NT2/D1 (cell line): ENCODE measurements at places on chromosomes 2 and 18.
A peak's percentile ranks its signal among the peaks of the same experiment; 100 is the strongest.

GRCh38 chr2:223270548-223270947 is 218.6 kb downstream of the KCNE4 start:
- DNase-seq: no peak

GRCh38 chr2:165016772-165017411 is 61.6 kb upstream of the SLC38A11 start:
- peak; percentile 46 for DNase-seq

DNA sequence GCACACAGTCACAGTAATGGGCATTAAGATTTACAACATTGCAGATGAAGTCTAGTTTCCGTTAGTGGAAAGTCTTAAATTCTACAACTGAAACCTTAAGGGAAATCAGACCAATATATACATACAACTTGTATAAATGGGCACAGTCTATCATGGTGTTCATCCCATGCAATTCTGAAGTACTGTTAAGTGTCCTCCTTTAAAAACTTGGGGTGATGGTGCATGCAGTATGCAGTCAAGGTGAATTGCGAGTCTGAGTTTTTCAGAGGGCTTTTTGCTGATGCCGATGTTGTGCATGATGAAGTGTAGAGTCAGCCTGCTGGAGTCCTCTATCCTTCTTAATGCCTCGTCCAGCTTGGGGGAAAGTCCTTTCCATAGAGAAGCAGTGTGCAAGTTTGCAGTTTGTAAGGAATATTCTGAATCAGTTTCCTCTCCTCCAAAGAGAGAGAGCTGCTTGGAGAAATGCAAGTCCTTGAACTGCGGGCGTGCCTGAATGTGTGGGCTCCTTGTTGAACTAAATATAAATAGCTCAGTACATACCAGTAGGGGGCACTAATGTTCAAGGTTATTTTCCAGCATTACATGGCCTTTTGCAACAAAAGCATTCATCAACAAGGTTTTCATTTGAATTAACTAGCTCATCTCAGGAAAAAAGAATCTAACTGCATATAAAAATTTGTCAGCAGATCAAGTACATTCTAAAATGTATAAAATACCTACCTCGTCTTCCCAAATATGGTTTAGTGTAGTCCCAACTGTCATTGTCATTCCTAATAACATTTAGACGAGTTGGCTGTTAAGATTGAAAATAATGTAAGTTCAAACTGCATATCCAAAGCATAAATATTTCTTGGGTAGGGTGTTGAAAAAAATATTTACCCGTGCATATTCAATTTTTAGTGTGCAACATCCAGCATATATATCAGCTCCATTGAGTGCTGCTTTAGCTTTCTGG is 21.3 kb downstream of the HNRNPLL start:
- DNase-seq: peak; percentile 84

DNA sequence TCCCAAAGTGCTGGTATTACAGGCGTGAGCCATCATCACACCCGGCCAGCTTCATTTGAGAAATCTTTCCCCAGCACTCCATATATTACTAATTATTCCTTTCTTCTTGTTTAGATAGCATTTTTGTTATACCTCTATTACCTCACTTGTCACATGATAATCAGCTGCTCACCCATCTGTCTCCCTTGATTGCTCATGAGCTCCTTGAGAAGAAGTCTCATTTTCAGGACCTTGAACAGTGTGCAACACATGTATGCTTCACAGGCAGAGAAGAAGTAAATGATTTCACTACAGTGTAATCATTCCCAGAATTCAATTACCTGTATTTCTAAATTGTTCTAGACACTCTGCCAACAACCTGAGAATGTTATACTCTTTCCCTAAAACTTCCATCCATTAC is 6.2 kb downstream of the PAIP2B start:
- no peak for DNase-seq

GRCh38 chr2:23673830-23674679 is 252.9 kb downstream of the ATAD2B start:
- DNase-seq: peak; percentile 28

GRCh38 chr2:36973320-36973719 is 7.0 kb upstream of the STRN start:
- no peak for DNase-seq

DNA sequence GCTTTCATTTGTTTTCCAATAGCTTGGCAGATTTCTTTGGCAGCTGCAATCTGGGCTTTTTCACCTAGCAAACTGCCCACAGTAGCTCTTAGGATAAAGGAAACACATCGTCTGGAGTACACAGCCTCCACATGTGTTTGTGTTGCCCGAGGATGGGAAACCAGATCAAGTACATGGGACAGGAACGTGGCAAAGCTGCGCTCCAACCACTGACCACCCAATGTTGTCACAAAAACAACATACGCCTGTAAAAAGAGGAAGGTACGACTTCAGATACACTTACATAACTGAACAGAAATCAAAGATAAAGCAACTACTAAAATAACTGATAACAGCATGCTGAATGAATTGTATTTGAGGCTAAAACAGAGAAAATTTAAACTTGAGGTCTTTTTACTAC is 15.5 kb downstream of the HEATR5B start:
- no peak for DNase-seq

GRCh38 chr2:128272601-128273468 is 45.8 kb downstream of the HS6ST1 start:
- DNase-seq: no peak

DNA sequence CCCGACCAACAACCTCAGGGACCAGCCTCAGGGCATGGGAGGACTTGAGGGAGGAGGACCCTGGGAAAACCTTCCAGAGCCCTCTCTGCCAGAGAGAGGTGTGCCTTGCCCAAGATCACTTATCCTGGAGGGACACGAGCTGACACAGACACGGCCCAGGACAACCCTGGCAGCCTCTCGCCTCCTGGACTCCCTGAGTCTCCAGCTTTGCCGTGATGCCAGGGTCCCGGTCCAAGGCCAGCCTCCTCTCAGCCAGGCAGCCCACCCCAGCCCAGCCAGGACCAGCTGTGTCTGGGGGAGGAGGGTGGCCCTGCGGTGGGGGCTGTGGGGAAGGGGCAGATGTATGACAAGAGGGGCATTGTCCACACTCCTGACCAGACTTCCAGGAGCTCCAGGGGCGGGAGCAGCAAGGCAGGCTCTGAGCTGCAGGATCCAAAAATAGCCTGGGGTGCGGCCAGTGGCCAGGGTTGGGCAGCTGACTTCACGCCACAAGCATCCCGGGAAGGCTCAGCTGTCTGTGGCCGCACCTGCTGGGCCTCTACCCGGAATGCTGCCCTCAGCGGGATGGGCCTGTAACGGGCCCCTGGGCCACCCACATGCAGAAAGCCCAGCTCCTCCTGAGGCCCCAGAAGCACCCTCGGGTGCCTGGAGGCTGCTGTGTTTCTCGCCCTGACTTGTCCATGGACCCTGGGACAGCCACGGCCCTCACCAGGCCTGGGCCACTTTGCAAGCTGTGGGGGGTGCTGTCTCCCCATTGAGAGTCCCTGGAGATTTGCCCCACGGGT is 65.5 kb upstream of the GPC1 start:
- no peak for DNase-seq

GRCh38 chr2:10382354-10383061 is 65.6 kb downstream of the ODC1 start:
- no peak for DNase-seq

DNA sequence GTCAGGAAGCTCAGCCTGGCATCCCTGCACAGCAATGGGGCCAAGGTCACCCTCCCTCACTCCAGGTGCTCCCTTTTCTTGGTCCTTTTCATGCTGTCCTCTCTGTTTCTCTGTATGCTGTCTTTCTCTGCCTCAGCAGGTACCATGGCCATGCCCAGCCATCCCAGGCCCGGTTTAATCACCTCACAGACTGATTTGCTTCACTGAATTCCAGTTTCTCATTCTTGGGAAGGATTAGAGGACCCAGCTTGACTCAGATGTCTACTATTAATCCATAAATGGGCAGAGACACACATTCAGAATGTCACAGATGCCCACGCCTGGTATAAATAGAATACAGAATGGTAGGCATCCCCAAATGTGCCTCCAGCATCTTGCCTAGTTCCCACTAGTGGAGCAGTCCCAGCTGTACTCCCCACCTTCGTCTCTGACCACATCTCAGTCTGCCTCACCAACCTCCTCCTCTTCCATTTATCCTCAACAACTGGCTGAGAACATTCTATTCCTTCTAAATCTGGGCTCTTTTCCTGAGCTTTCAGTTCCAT is 14.2 kb upstream of the L3MBTL4 start:
- DNase-seq: no peak

DNA sequence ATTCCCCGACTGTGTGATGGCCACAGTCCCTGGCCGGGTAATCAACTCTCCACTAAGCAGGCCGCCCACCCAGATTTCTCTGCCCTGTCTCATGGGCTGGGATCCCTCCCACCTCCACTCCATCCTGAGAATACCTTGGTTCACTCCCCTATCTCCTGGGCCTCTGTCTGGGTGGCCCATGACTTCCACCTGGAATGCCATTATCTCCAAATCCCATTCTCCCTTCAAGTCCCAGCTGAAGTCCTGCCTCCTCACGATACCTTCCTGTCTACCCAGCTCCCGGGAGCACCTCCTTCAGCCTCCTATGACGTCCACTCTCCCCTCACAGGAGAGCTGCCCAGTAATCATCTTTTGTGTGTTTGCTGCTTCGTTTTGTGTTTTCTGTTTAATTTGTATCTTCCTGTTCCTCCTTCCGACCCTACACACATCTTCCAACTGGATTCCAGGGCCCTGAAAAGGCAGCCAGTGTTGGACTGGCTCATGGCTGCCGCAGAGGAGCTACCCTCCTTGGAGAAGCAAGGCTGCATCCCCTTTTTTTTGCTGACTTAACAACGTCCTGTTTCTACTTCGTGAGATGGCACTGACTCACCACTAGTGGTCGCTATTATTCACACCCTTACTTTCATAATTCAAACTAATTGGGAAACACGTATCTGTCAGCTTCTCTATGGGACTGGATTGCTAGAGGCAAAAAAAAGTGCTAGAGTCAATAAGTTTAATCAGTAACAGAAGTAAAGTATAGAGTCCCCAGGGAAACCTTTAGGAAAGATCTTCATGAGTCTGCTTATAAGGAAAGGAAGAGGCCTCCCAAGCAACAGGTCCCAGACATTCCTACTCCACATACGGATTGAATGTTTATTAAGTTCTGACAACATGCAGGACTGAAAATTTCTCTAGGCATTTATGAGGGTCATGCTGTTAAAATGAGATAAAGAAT is 171.9 kb upstream of the GATA6 start:
- DNase-seq: no peak

DNA sequence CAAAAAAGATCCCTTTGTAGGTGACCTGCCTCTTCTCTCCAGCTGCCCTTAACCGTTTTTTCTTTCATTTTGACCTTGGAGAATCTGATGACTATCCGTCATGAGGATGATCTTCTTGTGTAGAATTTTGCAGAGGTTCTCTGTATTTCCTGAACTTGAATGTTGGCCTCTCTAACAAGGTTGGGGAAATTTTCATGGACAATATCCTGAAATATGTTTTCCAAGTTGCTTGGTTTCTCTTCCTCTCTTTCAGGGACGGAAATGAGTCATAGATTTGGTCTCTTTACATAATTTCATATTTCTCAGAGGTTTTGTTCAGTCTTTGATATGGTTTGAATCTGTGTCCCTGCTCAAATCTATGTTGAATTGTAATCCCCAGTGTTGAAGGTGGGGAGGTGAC is 34.0 kb downstream of the ZC3H8 start:
- DNase-seq: no peak

- no peak for DNase-seq
Measured at GRCh38 chr2:154381931-154382794, 316.3 kb upstream of the KCNJ3 start.

- no peak for DNase-seq
Measured at GRCh38 chr2:241036964-241037421, 38.6 kb downstream of the SNED1 start.

GRCh38 chr2:29747786-29748470 is 173.5 kb downstream of the ALK start:
- no peak for DNase-seq

GRCh38 chr2:221137385-221137784 is 434.7 kb downstream of the EPHA4 start:
- no peak for DNase-seq

- DNase-seq: no peak
Measured at GRCh38 chr2:102368461-102369109, 13.0 kb downstream of the IL18R1 start.

DNA sequence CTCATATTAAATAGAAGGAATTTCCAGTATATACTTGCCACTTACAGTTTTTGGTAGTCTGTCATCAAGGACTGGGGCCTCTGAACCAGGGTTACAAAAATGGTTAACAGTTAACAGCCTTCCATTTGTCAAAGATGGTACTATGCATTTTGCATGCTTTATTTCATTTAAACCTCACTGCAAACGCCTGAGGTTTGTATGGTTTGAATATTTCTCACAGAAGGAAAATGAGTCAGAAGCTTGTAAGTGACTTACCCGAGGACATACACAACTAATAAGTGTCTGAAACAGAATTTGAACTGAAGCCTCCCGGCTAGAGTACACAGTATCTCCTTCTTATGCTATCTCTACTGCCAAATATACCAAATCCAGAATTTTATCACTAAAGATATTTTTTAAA is 1593.5 kb upstream of the ACVR2A start:
- no peak for DNase-seq

DNA sequence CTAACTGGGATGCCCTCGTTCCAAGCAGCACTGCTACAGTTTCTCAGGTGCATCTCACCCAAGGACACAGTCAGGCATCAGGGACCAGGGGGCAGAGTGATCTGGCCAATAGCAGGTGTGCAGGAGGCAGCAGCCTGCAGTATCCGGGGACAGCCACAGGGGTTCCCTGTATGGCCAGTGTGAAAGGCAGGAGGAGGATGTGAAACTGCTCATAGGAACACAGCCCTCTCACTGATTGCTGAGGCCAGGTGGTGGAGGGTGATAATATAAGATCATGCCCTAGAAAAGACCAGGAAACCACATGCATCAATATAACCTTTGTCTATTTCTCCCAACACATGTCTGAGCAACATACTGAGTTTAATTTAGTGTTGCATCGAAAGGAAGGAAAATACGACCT is 112.7 kb upstream of the TACR1 start:
- no peak for DNase-seq

DNA sequence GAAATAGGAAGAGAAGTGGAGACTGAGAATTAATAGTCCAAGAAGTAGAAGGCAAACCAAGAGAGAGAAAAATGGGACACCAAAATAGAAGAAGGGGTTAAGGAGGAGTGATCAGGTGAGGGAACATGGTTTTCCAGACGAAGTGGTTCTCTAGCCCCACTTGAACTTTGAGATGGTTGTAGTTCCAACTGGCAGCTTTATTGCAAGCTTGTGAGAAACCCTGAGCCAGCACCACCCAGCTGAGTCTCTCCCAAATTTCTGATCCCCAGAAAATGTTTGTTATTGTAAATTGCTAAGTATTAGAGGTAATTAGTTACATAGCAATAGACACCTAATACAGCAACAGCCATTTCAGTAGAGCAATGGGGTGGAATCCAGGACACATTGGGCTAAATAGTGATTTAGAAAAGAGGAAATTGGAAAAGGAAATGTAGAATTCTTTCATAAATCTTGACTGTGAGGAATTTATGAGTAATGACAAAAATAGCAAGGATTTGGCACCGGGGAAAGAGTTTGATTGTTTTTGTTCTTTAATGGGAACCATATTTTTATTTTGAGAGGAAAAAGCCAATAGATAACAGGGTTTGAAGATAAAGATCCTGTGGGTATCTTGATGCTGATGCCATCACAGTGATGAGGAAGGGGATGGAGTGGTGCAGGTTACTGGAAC is 62.1 kb upstream of the XDH start:
- DNase-seq: no peak
